ENCODE measurements at places on chromosomes 5 and 9. TPM values are rescaled to one million over a fixed set of nuclear protein-coding genes. Genes with fewer than 3 reads are reported as not detected.

SERF1A gene
- 10.0 TPM for total RNA-seq

IFNA21 gene
- total RNA-seq: not detected

TRAPPC13 gene
- total RNA-seq: 31.6 TPM

- peak; percentile 58 for DNase-seq
Measured at GRCh38 chr5:16616536-16617273, at the start of gene RETREG1. RETREG1 (minus strand) TSS chr5:16616997; CDS start chr5:16616971, 26 bp downstream.

TAF11L10 gene
- total RNA-seq: not detected

GRCh38 chr9:114763220-114763619 lies 42.6 kb downstream of the TNFSF15 start:
- DNase-seq: no peak

- DNase-seq: no peak
Measured at GRCh38 chr9:128833696-128834095, 4.1 kb upstream of the SPOUT1 start.

FLT4 gene
- 0.58 TPM for total RNA-seq

DNA sequence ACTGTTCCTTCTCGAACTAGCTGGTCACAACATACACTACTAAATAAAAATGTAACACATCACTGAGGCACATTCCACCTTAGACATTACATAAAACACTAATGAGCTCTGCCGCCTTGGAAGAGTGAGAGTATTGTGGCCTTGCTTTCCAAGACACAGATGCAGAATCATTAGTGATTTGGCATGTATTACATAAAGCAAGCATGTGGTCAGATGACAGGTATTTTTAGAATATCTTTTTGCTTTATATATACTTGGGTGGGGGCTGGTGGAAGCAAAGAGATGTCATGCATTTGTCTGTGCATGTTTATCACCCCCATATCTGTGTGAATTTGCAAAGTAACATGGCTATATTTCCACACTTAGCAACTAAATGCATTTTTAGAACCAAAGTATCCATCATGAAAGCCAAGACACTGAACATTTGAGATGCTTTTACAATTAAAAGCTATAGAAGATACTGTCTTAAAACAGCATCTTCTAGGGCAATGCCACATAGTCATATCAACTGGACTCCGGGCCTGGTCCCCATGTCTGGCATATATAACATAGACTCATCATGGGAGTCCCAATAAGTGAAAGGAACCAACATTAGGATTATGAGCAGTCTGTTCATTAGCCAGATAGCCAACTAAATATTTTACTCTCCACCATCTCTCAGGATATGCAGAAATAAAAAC lies 213.5 kb downstream of the MEF2C start:
- DNase-seq: no peak

- no peak for DNase-seq
Measured at GRCh38 chr9:107644733-107645463, 155.3 kb upstream of the KLF4 start.

- no peak for DNase-seq
Measured at GRCh38 chr5:163357636-163358035, 79.8 kb upstream of the CCNG1 start.

DNA sequence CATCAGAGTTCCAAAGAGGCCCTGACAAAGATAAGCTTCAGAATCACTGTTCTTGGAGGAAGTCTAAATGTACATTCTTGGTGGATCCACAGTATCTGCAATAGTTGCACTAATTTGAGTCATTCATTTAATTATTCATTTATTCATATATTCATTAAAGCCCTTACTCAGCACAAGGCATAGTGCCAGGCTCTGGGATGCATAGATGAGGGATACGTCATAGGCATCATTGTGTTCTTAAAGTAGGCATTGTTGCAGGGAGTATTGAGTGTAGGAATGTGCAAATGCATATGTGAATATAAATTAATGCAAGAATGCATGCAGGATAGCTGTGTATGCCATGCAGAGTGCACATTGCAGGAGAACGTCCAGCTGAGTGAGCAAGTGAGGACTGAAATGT lies 100.7 kb downstream of the DRD1 start:
- DNase-seq: no peak

IFNA1 gene
- not detected for total RNA-seq

- no peak for DNase-seq
Measured at GRCh38 chr9:70076678-70077077, 33.0 kb downstream of the MAMDC2 start.

DNA sequence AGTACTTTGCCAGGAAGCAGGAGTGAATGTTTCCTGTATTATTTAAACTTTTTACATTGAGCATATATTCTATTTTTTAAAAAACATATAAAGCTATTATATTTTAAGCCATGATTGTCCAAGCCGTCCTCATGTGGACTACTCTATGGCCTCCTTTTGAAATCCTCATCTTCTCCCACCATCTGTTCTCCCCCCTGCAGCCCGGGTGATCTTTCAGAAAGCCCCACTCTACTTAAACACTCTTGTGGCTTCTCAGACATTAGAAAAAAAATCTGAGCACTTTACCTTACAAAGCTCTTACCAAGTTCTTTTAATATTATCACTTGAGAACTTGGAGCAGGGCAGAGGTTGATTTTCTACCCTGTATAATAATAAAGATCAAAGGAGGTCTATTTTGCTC lies 95.4 kb downstream of the CAVIN4 start:
- DNase-seq: no peak

GRCh38 chr5:118577621-118578020 lies 410.7 kb downstream of the DTWD2 start:
- DNase-seq: no peak

IL13 gene
- not detected for total RNA-seq

GRCh38 chr9:84371737-84372136 lies 31.2 kb upstream of the SLC28A3 start:
- DNase-seq: peak; percentile 52

PCDHB11 gene
- 0.55 TPM for total RNA-seq

GRCh38 chr9:109880276-109881169 lies 100.5 kb downstream of the PALM2AKAP2 start:
- peak; percentile 76 for DNase-seq

- no peak for DNase-seq
Measured at GRCh38 chr9:84755380-84755779, 85.9 kb downstream of the NTRK2 start.
